Hematopoietic multipotent progenitor cell treated with erythropoietin and hydrocortisone succinate and interleukin-3 and kit ligand, for 8 days (in vitro differentiated cells): ENCODE measurements at places on chromosomes 7 and 10.
A peak's percentile ranks its signal among the peaks of the same experiment; 100 is the strongest.

GRCh38 chr7:10439027-10439426 lies 534.6 kb upstream of the PHF14 start:
- no peak for DNase-seq

- DNase-seq, result no peak
Measured at GRCh38 chr7:1578513-1578912, 8.7 kb upstream of the PSMG3 start.

- no peak for DNase-seq
Measured at GRCh38 chr7:110322796-110323195, 768.1 kb upstream of the LRRN3 start.

GRCh38 chr7:71694665-71695064 lies 562.7 kb downstream of the GALNT17 start:
- DNase-seq, result no peak

DNA sequence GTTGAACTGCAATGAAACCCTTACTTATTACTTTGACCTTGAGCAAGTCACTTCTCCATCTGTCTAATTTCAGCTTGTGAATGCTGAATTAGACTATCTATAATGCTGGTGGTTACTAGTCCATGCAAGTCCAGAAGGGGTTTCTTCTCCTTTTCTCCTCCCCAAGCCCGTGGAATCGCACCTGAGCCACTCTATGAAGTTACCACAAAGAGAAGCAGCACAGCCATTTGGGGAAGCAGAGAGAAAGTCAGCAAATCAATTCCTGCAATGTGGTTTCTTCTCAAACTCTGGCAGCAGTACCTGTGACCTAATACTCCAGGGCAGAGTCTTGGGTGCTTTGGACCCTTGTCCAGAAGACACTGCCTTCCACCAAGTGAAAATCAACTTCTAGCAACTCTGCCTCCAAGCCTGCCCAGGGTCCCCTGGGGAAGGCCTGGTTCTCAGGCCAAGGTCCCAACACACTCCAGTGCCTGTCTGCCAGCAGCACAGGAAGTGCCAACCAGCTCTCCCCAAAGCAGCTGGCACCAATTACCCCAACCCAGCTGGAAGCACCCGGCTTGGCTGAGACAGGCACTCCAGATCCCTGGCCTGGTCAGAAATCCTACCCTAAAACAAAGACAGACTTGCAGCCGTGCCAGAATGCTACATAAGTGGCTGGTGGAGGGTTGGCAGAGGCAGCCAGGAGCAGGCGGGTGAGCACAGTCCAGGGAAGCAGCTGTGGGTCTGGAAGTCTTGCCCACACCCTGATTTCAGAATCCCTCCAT lies 200.3 kb downstream of the LSM5 start:
- no peak for DNase-seq

DNA sequence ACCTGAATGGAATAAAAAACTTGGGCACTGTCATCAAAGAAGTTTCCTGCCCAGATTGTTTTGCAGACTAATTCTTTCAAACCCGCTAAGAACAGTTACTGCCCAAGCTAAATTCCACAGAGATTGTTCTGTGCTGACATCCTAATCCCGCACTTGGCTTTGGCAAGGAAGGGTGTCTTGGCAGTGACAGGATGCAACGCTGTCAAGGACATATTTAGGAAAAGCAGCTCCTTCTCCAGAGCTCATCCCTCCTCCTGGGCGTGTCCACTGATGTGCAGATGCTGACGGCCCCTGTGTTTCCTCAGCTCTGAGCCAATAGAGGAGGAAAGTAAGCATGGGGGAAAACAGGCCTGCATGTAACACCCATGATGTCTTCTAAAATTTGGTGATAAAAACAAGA lies 74.2 kb downstream of the EEPD1 start:
- no peak for DNase-seq

DNA sequence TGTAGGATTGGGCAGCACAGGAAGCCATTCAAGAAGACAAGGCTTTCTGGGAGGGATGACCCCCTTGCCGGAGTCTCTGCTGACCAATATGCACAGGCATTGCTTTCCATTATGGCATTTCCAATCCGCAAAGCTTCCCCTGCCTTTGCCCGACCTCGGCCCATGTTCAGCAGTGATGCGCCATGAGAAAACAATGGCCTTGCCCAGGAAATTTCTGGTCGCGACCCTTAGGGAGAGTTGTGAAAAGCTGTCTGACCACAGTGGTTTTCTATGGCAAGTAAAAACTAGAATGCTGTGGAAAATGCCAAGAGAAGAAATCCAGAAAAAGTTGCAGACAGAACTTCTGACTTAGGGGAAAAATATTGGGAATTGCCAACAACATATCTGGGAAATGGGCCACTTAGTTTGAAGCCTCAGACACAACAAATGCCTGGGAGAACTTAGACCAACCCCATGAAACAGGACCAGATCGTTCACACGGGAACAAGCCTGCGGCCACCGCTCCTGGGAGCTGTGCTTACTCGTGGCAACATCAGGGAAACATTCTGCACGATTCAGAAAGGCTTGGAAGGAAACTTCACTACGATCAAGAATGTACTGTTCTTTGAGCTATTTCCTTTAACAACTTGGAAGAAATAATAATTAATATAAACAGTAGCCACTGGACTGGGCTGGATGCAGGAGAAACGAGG lies 512.4 kb downstream of the TNS3 start:
- DNase-seq, result no peak

GRCh38 chr7:130359276-130359857 lies 14.8 kb downstream of the CPA5 start:
- no peak for DNase-seq

DNA sequence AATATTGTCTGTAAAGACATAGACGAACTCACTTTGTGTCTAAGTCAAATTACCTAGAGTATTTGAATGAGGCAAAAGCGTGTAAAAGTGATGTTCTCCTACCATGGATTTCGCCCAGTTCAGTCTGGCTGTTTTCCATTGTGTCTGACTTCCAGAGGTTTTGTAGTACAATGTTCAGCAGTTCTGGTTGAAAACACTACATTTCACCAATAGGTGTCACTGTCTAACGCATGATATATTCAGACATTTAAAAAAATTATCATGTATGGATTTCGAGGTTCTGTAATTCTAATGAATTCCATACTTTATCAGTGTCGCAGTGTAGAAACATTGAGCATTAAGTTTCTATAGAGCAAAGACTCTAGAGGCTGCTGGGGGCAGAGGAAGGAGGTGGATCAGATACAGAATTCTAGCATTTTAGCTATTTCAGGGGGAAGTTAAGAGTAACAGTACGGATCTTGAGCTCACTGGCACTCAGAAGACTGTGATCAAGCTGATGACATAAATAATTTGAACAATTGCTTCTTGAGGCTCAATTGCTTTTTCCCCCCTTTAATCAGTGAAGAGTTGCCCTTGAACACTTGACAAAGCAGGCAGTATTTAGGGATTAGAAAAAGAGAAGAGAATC lies 196.9 kb upstream of the RHOBTB1 start:
- peak; percentile 55 for DNase-seq

DNA sequence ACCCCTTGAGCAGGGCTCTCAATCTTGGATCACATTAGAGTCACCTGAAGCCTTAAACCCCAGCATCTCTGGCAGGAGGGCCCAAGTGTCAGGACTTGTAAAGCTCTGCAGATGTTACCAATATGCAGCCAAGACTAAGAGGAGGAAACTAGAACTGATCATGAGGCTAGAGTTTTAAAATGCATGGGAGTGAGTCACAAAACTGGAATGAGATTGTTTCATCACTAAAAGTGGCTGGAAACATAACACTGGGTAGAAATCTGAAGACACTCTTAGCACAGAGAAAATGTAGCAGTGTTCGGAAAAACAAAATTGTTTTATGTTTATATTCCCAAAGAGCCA lies 63.3 kb upstream of the GHITM start:
- no peak for DNase-seq

DNA sequence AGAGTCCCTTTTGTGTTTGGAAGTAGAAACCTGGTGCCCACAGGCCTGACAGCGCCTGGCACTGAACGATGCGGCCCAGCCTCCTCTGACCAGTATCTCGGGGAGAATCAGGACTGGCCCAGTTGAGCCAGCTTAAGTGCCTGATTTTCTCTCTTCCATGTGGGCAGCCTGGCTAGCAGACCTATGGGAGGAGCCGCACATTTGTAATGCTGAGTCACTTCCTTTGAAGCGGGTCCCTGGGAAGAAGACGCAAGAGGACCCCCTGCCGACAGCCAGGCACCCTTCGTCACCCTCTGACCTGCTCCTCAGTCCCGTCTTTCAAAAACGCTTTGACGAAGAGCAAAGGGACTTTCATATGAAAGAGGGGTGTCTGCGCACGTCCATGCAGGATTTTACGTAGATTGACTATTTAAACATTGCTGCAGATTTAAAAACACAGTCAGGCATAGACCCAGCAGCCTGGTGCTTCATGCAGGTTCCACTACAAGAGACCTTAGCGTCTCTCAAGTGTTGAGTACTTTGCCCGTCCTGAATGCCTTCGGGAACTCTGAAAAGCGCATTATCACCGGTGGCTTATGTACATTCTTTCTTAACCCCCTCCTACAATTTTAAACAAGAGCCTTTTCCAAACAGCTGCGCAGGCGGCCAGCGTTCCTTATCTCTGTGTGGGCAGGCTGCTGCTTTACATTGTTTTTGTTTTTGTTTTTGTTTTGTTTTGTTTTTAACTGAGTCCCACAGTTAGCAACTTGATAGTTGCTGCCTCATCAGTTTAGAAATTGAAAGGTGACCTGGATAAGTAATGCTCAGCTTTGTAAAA lies 36.5 kb upstream of the AP5Z1 start:
- DNase-seq, result peak; percentile 47

GRCh38 chr10:60611291-60611747 lies 167.0 kb upstream of the CDK1 start:
- no peak for DNase-seq

- DNase-seq, result no peak
Measured at GRCh38 chr7:93737953-93738352, 152.6 kb downstream of the TFPI2 start.

- no peak for DNase-seq
Measured at GRCh38 chr7:151490456-151491105, 29.1 kb downstream of the RHEB start.

- no peak for DNase-seq
Measured at GRCh38 chr7:81707966-81708365, 61.9 kb downstream of the HGF start.

GRCh38 chr10:16292366-16292765 lies 144.4 kb upstream of the PTER start:
- DNase-seq, result no peak

GRCh38 chr10:3372281-3372680 lies 199.7 kb upstream of the PITRM1 start:
- no peak for DNase-seq

DNA sequence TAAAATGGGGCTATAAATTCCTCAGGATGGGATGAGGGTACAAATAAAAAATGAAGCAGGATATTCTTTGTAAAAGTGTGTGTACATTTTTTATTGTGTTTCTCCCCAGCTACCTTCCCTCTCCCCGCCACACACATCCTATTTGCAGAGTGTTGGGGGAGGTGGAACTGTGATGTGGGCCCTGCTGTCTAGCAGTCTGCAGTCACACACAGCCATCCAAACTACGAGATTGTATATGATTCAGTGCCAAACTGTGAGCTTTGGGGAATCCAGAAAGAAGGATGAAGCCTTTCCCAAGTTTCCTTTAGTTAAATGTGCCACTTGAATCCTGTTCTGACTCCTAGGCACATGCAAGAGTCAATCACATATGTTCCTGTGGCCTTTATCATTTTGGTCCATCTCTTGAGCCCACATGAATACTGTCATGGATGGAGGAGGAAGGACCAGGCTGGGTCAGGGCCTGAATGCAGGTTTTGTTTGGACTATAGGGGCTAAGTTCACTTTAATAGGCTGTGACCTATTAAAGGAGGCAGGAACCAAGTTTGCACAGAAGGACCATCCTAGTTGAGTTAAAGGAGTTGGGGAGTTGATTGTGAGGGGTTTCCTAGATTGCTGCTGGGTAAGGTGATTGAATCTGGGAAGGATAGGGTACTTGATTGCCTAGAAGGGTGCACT lies 1.1 kb upstream of the SEMA4G start:
- DNase-seq, result no peak

DNA sequence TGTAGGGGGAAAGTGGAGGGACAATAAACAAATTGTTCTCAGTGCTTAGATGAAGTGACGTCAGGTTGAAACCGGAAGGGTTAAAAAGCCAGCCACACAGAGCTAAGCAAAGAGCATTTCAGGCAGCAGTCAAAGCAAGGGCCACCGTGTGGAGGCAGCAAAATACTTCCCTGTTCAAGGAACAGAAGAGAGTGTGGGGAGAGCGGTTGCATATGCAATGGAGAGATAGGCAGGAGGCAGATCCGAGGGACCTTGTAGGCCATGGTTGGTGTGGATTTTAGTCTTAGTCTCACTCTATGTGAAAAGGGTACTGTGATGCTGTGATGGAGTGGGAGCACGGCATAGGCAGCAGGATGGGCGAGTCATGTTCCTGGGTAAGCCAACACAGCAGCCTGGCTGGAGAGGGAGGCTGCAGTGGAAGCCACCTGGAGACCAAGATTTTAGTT lies 3.8 kb upstream of the STN1 start:
- DNase-seq, result peak; percentile 81

DNA sequence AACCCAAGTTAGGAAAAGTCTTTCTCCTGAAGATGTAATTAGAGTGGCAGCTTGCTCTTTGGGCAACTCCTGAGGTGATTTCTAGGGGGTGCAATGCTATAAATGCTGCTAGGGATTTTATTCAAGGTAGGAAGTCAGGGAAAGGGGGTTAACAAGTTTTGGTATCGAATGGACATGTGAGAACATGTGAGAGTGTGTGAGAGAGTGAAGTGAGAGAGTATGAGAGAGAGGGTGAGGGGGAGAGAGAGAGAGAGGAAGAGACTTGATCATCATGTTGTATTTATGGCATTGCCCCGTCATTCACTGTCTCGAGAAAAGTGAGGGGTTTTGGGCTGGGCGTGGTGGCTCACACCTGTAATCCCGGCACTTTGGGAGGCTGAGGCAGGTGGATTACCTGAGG lies 50.9 kb downstream of the MCU start:
- DNase-seq, result no peak

DNA sequence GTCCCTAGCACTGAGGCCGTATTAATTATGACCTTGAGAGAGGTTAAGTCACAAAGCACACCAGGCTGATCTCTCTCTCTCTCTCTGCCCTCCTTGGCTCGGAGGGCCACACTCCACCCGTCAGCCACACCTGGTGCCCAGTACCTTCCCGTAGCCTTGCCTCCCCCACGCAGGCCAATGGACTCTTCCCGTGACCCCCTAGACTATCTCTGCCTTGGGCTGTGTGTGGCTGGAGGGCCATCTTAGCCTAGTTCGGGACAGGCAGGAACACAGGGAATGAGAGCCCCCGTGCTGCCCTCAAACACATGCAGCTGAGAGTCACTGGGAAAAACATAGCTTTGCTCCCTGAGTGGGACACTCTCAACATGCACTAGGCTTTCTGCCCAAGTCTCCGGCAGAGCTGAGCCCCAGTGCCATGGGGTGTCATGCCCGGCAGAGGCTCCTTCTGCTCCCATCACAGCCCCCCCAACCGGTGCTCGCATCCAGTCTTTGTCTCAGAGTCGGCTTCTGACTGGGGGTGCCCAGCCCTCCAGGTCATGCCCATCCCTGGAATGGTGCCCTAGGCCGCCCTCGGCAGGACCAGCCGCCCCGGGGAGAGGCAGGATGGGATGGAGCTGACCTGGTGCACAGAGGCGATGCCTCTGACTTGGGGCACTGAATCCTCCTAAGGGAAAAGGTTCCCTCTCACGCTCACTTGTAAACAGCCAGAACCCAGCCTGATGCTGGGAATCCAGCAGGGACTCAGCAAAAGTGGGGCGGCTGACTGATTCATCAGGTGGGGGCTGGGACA lies 63.0 kb downstream of the TCERG1L start:
- DNase-seq, result no peak
